GM12891 (cell line): ENCODE measurements at places on chromosomes 7 and 10.
A peak's percentile ranks its signal among the peaks of the same experiment; 100 is the strongest.

DNA sequence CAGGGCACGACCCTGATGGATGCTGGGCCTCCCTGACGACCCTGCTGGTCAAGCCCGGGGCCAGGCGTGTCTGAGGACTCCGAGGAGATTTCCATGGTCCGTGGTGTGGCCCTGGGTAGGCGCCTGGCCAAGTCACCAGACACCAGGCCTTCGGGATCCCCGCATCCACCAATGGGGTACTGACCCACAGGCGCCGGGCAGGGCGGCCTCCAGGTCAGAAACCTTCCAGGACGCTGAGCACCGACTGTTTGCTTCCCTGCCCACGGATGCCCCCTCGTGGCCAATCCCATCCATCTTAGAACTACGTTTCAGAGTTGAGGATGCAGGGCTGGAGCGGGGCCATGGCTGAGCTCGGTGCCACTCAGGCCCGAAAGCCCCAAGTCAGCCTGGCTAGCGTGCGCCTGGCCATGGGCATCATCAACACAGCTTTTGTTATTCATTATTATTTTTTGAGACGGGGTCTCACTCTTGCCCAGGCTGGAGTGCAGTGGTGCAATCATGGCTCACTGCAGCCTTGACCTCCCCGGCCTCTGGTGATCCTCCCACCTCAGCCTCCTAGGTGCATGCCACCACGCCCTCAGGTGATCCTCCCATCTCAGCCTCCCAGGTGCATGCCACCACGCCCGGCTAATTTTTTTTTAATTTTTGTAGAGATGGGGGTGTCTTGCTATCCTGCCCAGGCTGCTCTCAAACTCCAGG, 7.1 kb upstream of the AMZ1 start:
- DNase-seq, result peak; percentile 77

DNA sequence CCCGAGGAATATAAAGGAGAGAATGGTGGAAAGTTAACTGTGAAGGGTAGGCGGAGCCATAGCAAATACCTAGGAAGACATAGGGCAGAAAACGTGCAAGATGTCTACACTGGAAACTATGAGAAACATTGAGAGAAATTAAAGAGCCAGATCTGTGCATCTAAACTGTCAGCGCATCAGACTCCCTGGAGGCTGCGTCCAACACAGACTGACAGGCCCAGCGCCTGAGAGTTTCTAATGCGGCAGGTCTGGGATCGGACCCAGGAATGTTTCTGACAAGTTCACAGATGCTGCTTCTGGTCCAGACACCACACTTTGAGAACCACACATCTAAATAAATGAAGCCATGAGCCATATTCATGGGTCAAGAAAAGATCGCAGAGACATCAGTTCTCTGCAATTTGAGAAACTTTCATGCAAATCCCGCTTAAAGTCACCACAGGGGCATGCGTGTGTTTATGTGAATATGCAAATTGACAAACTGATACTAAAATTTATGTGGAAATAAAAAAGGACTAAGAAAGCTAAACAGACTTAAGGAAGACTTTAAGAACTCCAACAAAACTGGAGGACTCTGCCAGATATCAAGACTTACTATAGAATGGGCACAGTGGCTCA, 38.8 kb downstream of the PROSER2 start:
- DNase-seq, result no peak

DNA sequence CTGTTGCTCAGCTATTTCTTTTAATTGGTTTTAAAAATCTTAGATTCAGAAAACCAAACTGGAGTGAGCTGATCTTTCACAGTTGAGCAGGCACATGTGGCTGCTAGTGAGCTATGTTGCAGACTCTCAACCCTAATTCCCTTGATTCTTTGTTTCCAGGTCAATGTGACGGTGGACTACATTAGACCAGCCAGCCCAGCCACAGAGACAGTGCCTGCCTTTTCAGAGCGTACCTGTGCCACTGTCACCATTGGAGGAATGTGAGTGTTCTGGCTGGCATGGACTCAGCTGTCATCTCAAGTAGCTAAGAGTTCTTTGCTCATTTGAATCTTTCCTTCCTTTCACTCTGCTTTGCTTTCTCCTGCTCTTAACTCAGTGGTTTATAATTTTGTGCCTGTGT, 187.1 kb downstream of the LRRC4 start:
- no peak for DNase-seq

DNA sequence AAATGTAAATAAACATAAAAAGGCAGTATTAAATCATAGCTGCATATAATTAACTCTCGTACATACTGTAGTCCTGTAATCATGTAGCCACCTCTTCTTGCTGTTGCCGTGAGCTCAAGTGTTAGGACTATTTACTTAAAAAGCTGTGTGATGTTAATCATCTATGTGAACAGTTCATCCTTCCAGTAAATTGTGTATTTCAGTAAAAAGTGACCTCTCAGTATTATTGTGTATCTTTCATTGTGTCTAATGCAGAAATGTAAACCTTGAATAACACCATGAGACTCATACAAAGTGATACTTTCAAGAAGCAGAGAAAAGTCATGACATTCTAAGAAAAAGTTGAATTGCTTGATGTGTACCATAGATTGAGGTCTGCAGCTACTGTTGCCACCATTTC, 38.0 kb downstream of the ADD3 start:
- no peak for DNase-seq

- DNase-seq, result no peak
These were observed 97.3 kb upstream of the PDLIM1 start for GRCh38 chr10:95388109-95388471.

DNA sequence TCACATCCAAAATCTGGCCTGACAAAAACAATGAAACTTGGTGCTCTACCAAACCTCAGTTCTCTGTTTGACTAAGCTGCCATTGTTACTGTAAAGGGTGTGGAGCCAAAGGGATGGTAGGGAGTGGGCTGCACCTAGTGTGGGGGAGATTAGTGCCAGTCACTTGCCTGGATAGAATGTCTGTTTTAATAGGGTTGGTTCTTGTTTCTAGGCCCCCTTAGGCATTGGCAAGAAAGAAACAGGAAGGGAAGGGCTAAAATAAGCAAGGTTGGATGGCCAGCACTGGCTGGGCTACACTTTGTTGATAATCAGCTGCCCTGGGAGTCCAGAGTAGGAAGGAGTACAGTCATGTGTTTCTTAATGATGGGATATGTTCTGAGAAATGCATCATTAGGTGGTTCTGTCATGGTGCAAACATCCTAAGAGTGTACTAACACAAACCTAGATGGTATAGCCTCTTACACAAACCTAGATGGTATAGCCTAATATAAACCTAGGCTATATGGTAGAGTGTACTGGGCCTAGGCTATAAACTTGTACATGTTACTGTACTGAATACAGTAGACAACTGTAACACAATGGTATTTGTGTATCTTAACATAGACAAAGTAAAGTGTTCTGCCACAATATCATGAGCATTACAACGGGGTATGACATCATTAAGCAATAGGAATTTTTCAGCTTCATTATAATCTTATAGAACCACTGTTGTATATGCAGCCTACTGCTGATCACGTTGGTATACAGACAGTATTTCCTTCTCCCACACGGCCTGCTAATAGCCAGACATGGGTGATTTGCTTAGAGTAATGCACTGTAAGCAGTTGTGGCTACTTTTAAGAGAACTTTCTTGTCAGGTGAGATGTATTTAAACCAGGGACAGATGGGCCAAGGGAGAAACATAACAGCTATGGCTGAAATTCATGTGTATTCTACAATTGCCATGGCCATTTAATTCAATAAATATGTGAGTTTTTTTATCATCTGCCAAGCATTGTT, 15.4 kb downstream of the BBIP1 start:
- no peak for DNase-seq

DNA sequence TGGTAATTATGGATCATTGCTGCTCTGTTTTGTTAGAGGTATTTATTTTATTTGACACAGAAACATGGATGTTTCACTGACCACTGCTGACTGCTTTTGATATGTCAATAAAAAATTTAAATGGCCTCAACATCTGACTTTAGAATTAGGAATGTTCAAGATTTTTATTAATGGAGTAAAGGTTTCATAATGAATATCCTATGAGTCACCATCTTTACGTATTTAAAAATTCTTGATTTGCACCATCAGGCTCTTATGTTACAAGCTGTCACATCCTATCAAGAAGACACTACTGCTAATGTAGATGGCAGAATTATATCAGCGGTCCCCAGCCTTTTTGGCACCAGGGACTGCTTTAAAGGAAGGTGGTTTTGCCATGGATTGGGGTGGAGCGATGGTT, 578.7 kb upstream of the NRP1 start:
- DNase-seq, result no peak

DNA sequence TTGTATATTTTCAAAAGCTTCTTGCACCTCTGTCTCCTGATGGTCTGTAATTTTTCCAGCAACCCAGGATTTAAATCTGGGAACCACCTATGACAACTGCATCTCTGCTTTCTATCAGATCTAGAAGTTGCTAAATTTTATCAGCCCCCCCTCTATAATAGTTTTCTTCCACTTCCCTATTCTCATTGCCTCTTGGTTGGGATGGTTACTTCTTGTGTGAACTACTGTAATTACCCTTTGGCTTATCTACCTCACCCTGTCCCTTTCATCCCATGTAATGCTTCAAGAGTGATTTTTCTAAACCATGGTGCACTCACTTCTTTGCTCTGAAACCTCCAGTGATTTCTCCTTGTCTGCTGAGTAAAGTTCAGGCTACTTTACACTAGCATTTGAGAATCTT, 92.3 kb downstream of the BMPR1A start:
- no peak for DNase-seq

DNA sequence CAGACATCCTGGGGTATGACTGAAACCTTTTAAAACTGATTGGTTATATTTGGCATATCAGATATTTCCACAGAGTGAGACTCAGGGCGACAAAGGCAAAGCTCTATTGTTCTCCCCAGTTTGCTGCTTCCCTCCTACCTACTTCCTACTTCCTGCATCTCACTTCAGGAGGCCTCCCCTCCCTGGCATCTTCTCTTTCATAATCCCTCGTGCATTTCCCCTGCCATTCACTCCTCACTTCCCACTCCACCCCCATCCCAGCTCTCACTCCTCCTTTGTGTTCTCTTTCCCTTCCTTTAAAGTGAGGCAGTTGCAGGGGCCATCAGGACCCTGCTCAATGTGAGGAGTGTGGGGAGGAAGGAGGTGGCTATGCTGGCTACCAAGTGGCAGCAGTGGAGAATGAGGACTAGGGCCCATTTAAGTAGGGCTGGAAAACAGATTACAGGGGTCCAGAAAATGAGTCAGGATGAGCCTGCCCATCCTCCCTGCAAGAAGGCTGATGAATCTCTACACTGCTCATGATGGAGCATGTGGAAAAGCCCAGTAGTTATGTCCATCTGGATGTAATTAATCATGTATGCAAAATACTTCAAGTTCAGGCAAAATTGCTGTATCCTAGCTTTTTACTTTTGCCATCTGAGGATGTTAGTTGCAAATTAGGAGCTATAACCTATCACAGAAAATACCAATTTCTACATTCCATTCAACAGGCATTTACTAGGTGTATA, 311.8 kb upstream of the IMMP2L start:
- DNase-seq, result no peak

GRCh38 chr7:45220846-45221618, 63.4 kb downstream of the RAMP3 start:
- DNase-seq, result no peak

DNA sequence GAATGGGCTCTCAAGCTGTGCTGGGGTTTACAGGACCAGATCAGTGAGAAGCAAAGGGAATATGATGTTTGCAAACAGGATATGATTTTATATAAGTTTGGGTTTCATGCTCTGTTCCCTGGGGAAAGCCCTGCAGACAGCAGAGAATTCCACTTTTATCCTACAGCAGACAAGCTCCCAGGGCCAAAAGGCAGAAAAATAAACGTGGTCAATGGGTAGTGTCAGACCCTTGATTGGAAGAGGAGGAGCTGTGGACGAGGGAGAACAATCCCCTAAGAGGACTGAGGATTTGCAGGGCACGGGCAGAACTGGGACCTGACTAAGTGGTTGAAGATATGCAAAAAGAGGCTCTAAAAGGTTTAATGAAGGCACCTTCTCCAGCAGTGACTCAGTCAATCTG, 275.3 kb downstream of the HDAC9 start:
- no peak for DNase-seq

DNA sequence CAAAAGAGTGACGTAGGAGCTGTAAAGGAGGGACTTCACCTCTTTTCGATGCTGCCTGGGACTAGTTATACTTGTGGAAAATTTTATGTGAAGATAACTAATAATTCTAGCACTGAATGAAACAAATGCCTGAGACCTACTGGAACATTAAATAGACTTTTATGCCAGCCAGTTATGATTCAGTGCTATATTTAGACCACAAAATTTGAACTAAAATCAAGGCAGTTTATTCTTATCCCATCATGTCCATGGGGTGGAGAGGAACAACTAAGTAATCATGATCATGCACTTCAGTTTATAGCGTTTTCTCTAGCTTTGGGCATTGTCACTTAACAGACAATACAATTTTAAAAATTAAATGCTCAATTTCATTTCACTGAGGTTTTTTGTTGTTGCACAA, 76.7 kb downstream of the ZEB1 start:
- DNase-seq, result no peak

GRCh38 chr7:150413640-150414081, 34.5 kb downstream of the ZNF775 start:
- DNase-seq, result no peak

GRCh38 chr10:31384589-31384949, 65.6 kb downstream of the ZEB1 start:
- no peak for DNase-seq

DNA sequence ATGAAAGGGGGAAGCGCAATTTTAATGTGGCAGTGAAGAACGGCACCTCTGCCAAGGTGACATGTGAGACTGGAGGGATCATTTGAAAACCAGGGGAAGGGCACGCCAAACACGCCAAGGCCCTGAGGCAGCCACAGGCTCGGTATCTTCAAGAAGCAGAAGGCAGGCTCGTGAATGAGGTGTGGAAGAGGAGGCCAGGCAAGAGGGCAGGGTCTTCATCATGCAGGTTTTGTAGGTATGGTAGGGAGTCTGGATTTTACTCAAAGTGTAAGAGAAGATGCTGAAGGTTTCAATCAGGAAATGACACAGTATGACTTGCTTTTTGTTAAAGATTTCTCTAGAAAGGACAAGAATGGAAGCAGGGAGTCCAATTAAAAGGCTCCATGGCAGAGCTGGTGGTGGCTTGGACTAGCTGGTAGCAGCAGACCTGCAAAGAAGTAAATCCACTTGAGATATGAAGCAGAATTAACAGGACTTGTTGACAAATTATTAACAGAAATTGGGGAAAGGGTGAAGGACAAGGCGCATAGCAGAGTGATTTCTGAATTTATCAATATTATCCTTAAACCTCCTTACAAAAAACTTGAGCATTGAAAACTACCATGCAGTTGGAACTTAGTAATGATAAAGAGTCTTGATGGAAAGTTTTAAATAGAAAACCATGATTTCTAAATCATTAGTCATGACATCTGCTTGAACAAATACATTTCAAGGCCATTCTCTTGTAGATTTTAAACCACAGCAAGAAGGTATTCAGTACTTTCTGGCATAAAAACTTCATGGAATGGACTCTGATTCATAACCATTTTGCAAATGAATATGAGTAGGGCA, 70.4 kb downstream of the COA1 start:
- DNase-seq, result no peak

- DNase-seq, result no peak
These were observed 1.9 kb downstream of the DNAH11 start for GRCh38 chr7:21544715-21545114.
